Left cardiac atrium (tissue), 4 donors: ENCODE measurements at places on chromosomes 6 and 20. TPM values are rescaled to one million over a fixed set of nuclear protein-coding genes. Genes with fewer than 3 reads are reported as not detected.

GRCh38 chr20:2421247-2421646 lies 40.5 kb downstream of the TGM6 start:
- DNase-seq: no peak

DNA sequence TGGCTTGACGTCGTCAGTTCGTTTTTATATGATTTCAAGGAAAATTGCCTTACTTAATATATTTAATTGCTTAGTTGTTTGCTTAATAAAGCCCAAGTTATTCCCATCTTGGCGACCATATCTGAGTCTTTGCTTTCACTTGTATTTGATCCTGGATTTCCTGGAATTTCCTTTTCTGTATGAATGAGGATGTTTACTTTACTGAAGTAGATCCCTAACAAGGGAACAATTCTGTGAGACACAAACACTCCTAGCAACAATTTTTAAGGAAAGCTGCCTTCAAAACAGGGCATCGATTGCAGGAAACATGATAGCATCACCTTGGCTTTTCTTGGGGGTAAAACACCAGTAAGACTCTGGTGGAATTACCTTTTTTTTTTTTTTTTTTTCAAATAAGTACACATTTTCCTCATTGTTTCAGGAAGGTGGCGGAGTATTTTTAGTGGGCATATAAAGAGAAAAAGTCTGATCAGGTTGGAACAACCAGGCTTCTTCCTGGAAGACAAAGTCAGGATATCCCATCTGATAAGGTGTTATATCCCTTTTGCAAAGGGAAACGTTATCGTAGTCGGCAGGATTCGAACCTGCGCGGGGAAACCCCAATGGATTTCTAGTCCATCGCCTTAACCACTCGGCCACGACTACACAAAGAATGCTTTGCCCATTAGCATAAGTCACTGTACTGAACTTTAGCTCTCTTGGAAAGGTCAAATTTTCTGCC lies 68.5 kb upstream of the ZNF184 start:
- no peak for DNase-seq

DNA sequence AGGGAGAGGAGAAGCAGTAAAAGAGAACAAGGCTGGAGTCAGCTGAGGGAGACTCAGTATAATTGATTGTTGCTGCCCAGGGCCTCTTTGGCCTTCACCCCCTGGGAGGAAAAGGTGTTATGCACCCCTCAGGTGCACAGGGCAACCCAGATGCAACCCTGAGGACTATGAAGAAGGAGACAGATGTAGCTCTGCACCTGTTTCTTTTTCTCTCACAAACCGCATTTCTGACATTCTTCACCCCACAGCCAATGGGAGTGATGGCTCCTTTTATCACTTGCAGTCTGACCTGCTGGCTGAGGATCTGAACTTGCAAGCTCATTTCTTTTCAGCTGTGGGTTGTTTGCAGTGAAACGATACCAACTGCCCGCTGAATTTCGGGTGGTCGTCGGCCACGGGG lies 64.1 kb upstream of the F13A1 start:
- DNase-seq: no peak

DNA sequence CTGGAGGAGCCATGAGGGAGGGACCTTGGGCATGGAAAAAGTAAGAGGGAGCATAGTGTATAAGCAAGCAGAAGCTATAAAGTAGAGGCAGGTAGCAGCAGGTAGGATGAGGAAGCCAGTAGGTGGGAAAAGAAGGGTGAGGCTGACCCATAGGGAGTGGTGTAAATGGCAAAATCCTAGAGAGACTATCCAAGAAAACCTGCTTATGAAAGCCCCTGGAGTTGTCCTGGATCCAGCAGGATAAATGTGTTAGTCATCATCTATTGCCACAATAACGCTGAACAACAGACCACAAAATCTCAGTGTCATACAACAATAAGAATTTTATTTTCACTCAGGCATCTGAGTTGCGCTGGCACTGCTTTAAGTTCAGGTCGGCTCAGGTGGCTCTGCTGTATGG lies 30.2 kb downstream of the CHD6 start:
- no peak for DNase-seq

- peak; percentile 92 for DNase-seq
Observed at GRCh38 chr20:13800728-13801134, 15.9 kb downstream of the NDUFAF5 start.

The CCN2 gene
- 194 TPM for total RNA-seq

DNA sequence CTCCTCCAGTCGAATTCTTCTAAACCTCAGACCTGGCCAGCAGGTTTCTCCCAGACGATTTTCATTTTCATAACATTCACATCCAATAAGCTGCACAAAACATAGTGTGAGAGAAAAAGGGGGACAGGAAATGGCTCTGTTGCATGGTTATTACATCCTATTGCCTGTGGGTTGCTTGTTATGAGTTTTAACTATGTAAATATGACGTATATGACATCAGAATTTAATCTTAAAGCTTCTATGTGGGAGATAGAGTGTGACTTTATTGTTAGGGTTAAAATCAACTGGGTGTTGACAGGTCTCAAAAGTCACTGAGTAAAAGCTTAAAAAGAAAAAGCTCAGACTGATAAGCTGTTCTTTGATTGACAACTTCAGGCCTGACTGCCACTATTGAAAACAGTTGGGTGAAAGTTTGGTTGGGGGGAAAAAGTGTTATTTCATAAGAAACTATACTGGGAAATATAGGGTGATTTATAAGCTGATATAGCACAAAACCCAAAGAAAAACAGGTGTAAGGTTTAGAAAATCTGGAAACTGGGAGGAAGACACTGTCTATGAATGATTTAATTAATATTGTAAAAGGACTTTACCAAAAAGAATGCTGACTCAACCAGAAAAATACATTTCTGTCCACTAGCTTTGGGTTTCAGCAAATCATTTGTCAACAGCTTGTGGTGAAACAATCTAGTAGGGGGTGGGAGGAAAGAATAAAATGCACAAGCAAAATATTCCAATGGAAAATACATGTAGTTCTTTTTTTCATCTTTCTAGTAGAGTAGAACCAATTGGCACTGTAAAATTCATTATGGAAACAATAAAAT lies 134.1 kb upstream of the CEP162 start:
- DNase-seq: no peak

GRCh38 chr6:64113704-64114103 lies 478.1 kb downstream of the PHF3 start:
- DNase-seq: no peak

The C6orf118 gene
- total RNA-seq: not detected

The BPIFB1 gene
- not detected for total RNA-seq

DNA sequence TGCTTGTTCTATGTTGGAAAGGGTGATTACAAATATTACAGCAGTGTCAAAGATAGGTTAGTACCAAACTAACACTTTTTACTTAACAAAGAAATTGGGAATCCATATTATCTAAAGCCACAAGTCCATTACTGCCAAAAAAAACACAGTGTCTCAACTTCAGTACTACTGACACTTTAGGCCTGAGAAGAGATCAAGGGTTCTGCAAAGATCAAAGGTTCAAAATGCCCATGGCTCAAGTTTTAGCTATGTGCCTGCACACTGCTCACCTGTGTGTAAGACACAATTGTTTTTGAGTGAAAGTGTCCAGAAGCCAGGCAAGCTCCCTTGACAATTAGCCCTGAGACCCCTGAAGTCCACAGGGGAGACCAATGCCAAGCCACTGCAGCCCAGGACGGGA lies 132.6 kb downstream of the ZMYND8 start:
- DNase-seq: no peak

GRCh38 chr6:11236076-11236750 lies 3.7 kb upstream of the NEDD9 start:
- no peak for DNase-seq

The VGLL2 gene
- 0.26 TPM for total RNA-seq

DNA sequence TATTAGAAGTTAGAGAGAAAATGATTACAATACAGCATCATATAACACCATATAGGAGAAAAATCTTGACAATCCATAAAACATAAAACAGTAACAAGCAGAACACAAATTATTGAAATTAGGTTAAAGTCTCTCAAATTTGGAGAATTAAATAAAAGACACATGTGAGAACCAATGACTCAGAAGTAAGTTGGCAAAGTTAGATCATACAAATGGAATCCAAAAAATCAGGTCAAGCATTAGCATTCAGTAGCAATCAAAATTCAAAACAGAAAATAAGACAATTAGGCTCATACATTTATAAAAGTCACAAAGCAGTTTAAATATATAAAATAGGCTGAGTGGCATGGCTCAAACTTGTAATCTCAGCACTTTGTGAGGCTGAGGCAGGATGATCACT lies 775.6 kb downstream of the PHF3 start:
- no peak for DNase-seq

GRCh38 chr20:57897156-57897874 lies 187.5 kb upstream of the PMEPA1 start:
- no peak for DNase-seq

DNA sequence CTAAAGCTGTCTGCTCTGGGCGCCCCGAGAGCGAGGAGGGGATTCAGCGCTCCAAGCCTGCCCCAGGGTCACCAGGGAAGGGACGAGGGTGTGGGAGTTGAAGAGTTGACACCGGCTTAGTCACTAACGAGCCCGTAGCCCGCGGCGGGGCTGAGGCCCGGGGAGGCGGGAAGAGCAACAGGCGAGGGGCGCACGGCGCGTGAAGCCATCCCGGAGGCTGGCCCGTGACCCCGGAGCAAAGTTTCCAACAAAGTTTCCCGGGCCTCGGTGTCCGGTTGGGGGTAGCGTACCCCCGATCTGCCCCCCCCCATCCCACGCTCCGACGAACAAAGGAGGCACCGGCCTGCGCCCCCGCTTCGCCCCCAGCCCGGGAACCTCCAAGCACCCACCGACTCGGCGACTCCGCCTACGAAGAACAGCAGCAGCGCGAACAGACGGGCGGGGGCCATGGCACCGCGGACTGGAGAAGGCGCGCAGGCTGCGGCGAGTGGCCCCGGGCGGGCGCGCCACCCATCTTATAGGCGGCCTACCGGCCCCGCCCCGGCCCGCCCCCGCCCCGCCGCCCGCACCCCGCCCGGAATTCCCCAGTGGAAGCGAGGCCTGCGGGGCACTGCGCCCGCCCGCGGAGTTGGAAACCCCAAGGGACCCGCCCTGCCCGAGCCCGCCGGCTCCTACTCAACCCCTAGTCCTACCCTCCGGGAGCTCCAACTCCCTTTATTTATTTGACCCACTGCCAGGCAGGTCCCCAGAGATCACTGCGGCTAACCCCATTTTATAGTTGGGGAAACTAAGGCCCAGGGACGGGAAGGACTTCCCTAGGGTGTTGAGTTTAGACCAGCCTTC lies at the start of gene SDC4:
Gene SDC4 (minus strand): TSS at position 489 of the 843 bp plus-strand sequence. CDS start 40 bp downstream, at position 449.
- DNase-seq: peak; percentile 72

The C20orf204 gene
- total RNA-seq: 0.29 TPM

DNA sequence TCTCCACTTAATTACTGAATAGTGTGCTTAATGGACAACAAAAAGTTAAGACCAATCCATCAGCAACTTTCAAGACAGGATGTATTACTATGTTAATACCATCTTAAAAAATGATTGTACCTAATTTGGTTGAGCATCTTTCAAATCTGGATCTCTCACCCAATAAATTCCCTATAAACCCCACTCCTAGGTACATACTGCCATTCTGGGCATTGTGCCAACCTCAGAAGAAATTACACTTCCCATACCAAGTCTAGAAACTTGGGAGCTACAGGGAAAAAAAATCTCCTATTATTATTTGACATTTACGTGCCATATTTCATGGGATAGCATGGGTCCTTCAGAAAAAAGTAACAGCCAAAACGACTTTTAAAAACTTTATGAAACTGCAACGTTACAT lies 5.1 kb downstream of the SYNCRIP start:
- no peak for DNase-seq

- DNase-seq: no peak
Observed at GRCh38 chr6:105757512-105758200, 328.5 kb upstream of the PRDM1 start.

DNA sequence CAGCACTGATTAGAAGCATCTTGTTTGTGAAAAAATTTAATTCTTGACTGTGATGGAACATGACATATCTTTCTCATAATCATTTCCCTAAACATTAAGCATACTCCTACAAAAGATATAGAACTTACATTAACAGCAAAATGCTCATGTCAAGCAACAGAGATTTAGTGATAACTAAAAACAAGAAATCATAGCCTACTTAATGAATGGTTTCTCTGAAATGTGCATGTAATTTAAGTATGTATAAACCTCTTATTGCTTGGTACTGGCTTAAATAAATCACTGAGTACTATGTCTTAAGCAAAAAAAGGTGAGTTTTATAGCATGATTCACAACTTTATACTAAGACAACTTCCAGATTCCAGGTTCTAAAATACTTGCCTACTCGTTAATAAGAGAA lies 9.3 kb downstream of the ROMO1 start:
- DNase-seq: no peak
